NCI-H2171 treated with DMSO at 0.1 percent for 48 hours (cell line): ENCODE measurements at places on chromosomes 16 and 17.
A peak's percentile ranks its signal among the peaks of the same experiment; 100 is the strongest.

DNA sequence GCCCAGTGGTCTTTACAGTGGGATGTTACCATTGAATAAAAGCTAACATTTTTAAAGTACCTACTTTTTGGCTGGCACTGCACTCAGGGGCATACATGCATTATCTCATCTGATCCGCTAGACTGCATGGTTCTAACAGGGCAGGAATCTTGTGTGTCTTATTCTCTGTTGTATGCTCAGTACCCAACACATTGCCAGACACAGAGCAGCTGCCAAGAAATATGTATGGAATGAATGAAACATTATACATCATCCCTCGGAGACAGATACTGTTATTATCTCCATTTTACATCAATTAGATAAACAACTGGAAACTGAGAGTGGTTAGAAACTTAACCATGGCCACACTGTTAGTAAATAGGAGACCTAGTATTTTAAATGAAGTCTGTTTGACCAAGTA lies 74.1 kb upstream of the CDH11 start:
- no peak for DNase-seq

DNA sequence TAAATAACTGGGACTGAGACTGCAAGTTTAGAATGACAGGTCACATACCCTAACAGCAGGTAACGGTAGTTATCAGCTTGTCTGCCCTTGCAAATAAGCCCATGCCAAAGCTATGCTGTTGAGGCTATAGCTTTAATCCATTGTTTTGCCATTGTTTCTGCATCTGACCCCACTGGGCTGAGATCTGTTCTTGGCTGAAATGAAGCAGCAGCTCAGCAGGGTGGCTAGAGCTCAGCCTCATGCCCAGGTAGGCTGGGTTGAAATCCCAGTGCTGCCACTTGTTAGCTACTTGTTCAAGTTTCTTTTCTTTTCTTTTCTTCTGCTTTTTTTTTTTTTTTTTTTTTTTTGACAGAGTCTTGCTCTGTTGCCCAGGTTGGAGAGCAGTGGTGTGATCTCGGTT lies 40.1 kb downstream of the NKD1 start:
- no peak for DNase-seq

GRCh38 chr16:11484691-11485258 lies 101.9 kb downstream of the LITAF start:
- DNase-seq, result no peak

DNA sequence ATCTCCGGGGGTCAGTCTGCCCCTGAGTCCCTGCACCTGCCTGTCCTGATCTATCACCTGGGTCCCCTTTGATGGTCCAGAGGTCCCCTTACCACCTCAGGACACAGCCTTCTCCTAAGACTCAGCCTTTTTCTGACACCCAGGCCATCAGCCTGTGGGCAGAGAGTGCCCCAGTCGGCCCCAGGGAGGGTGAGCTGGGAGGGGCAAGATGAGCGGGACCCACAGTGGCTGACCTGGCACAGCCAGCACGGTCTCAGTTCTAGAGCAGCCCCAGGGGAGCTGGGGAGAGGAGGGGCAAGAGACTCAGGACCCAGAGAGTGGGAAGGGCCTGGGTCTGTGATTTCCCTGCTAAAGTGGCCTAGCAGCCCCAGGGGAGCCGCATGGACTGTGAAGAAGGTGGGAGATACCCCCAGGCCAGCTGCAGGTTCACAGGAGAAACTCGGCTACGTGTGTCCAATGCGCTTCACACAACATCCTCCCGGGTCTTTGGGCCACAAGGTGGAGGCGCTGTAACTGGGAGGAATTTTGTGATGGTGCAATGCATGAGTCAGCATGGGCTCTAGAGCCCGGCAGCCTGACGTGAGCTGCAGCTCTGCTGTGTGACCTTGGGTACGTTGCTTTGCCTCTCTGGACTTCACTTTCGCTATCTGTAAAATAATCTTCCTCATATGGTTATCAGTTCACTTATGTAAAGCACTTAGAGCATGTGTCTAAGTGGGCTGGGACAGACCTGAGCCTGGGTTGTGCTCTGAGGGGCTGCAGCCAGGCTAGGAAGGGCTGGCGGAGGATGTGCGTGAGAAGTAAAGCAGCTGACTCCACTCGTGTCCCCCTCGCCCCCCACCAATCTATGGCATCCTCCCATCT lies 67.2 kb upstream of the LHX1 start:
- no peak for DNase-seq

DNA sequence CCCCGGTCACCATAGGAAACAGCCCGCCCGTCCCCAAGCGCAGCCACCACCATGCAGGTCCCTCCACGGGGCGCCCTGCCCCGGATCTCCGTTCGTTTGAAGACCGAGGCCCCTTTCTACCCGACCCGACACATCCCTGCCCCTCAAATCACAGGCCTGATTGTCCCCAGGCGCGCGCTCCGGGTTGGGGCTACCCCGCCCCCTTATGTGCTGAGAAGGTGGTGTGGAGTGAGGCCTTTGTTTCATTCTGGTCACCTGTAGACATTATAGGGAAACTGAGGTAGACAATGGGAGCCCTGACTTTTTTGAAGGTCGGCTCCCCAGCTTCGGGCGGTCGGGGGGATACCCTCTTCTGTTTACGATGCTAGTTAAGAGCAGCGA lies 763 bp upstream of the ACTG1 start:
- peak; percentile 74 for DNase-seq

GRCh38 chr16:11029948-11030347 lies 85.6 kb downstream of the CLEC16A start:
- DNase-seq, result no peak

DNA sequence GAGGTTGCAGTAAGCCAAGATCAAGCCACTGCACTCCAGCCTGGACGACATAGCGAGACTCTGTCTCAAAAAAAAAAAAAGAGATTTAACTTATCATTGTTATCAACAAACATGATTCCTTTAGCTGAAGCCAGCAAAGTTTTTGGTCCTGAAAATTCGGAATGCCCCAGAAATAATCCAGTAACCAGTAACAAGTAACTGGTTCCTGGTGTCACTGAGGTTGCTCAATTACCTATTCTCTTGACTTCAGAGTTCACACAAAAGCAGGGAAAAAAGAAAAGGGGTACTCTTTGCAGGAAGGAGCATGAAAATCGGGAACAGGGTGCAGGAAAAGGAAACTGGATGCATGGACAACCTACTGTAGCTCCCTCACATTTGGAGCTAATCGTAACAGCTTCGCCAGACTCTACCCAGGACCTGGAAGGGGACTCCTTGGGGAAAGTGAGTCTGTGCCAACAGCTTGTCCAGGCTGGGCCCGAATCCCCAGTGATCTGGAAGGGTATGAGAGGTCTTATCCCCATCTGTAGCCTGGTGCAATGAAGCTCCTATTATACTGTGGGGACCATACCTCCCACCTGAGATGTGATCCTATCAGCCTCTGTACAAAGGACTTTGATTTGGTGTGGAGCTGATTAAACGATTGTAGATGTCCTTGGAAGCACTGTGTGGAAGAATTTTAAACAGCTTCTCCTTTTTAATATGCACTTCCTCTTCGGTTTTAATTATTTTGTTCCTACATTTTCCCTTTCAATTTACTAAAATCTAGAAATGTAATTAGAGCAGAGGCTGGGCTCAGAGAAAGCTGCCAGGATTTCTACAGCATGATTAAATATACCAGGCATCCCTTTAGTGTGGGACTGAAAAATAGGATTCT lies 3.4 kb upstream of the SPOP start:
- peak; percentile 81 for DNase-seq

GRCh38 chr17:5237541-5238016 lies 2.9 kb upstream of the SCIMP start:
- DNase-seq, result no peak

DNA sequence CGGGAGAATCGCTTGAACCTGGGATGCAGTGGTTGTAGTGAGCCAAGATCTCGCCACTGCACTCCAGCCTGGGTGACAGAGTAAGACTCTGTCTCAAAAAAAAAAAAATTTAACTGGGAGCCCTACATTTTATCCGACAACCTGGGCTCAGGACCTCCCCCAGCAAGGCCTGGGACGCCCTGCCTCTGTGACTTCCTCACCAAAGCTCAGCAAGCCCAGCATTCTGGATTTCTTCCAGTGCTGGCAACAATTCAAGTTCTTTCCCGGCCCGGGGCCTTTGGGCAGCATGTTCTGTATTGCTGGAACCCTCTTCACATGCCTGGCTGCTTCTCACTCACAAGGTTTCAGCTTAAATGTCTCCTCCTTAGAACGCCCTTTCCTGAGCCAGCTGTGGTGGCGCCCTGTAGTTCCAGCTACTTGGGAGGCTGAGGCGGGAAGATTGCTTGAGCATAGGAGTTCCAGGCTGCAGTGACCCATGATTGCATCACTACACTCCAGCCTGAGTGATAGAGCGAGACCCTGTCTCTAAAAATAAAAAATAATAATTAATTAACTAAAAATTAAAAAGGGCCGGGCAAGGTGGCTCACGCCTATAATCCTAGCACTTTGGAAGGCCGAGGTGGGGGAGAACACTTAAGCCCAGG lies 15.9 kb upstream of the MEIOB start:
- DNase-seq, result no peak

DNA sequence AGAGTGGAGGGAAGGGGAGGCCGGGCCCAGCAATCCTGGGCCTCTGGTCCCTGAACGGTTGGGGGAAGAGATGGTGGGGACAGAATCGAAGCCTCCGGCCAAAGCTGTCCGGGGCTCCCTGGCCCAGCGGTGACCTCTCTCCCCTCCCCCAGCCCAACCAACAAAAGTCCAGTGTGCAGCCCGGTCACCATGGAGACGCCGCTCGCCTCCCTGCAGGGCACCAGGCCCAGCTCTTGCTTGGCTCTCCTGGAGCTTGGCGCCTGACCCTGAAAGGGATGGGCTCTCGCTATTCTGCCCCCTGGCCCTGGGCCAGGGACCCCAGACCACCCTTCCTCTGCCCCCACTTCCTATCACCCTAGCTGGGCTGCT lies 1.3 kb downstream of the METRN start:
- no peak for DNase-seq
